SW 1271 (cell line): ENCODE measurements at places on chromosomes 5 and 9.
A peak's percentile ranks its signal among the peaks of the same experiment; 100 is the strongest.

- no peak for DNase-seq
Measured at GRCh38 chr9:127398275-127398647, 1.3 kb downstream of the SLC2A8 start.

- DNase-seq = no peak
Measured at GRCh38 chr5:73844165-73844564, 218.2 kb downstream of the ARHGEF28 start.

DNA sequence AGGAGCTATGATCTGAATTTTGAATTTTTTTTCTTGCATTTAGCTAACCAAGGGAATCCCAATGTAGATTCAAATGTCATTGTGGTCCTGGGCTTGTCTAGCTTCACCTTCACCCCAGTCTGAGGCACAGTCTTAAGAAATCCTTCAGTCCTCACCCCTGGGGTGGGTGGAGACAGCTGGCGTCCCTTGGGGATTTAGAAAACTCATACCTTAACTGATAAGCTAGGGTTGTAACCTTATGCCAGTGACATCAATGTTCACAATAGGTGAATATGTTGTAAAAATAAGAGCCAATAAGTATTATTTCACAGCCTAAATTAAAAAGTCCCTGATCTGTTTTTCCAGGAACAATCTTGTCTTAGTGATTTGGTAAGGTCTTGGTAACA is 4.6 kb downstream of the ISOC1 start:
- no peak for DNase-seq

GRCh38 chr5:43336159-43336558 is 22.9 kb upstream of the HMGCS1 start:
- DNase-seq = no peak

GRCh38 chr9:71783120-71783523 is 14.8 kb upstream of the CEMIP2 start:
- DNase-seq = no peak

GRCh38 chr9:38388283-38389223 is 3.9 kb upstream of the ALDH1B1 start:
- DNase-seq = no peak

DNA sequence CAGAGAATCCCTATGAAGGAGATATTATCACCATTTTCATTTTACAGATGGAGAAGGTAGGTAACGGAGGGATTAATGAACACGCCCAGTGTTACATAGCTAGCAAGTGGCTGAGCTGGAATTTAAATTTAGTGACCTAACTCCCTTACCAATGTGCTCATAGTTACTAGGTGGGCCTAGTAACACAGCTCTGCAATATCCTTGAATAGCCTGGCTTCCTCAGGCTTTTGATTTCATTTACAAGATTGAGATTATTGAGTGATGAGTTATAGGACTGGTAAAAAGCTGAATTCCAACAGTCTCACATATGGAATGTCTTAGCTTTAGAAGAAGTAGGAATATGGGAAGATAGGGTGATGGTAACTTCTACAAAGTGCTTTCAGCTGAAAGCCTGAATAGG is 336.3 kb upstream of the KIF2A start:
- peak; percentile 26 for DNase-seq

DNA sequence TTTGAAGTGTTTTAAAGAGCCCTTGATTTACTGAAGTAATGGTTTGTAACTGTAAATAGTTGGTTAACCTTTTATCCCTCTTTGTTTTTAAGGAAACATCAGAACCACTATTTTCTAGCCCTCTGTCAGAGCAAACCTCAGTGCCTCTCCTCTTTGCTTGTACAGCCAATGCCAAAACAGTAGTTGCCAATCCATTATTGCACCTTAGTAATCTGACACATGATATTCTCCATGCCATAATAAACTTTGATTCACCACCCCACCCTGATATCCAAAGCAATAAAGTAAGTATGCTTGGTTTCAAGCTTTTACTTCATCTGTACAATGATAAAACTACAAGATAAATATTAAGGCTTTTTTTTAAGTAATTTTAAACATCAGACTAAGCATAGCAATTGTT is 100.8 kb downstream of the DMXL1 start:
- no peak for DNase-seq

- no peak for DNase-seq
Measured at GRCh38 chr5:135830876-135831275, 3.6 kb upstream of the SLC25A48 start.

DNA sequence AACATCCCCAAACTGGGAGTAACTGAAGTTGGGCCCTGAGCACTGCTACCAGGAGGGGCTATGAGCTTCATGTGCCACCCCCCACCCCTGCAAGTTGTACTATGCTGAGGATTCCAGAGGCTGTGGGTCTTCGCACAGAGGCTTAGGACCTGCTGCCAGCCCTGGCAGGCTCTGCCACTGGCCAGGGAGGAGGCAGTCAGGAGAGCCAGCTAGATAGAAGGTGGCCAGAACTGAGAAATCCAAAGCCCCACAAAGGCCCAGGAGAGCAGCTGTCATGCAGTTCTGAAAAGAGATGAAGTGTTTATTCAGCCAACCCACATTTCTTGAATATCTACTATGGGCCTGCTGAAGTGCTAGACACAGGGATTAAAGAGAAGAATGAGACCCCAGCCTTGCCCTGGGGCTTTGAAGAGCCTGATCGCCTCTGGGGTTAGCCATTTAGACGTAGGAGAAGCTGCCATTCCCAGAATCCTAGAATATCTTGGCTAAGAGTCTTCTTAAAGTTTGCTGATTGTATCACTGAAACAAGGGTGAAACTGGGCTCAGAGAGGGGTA is 1.4 kb downstream of the ALAD start:
- no peak for DNase-seq

DNA sequence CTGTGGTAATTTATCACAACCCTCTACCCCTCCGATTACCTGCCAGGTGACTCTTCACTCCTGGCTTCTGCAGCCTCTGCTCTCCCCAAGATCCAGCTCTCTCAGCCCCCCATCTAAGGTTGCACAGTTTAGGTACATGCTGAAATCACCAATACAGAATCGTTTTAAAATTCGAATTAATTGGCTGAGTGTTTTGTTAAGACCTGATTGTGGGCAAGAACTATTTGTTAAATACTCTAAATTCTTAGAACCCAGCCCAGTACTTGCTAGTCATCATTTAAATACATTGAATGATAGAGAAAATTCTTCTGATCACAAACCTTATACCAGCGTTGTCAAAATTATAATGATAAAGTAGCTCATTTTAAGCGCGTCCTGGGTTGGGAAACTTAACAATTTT is 147.5 kb upstream of the CDKN2B start:
- no peak for DNase-seq

DNA sequence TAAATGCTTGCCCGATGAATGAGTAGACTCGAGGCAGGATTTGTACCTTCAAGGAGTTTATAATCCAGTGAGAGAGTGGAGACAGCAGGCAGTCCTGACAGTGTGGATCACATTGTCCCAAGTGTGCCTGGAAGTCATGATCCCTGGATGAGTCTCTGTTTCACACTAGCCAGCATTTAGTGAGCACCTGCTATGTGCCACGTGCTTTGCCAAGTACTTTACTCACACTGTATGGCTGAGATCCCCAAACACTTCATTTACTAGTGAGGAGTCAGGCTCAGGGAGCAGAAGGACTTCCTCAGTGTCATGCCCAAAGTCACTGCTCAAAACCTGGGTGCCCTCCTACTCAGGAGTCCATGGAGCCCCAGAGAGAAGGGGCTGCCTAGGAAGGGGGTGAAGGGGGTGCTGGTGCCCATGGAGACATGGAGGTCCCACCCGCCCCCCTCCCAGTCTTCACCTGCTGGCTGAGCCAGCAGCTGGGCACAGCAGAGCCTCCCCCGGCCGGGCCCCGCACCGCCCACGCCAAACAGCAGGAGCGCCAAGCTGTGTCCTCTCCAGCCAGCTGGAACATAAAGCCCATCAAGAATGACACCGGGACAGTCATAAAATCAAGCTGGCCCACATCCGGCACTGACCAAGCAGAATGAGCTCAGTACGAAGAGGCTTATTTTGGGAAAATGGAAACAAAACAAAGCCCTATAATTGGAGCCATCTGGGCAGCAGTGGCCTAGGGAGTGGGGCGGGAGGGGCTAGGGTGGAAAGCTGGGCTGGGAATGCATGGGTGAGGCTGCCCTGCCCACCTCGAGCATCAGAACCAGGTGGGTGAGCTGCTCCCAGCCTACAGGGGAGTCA is 10.6 kb downstream of the LAMC3 start:
- no peak for DNase-seq

- DNase-seq = no peak
Measured at GRCh38 chr9:8492024-8492423, 692.4 kb upstream of the DMAC1 start.

DNA sequence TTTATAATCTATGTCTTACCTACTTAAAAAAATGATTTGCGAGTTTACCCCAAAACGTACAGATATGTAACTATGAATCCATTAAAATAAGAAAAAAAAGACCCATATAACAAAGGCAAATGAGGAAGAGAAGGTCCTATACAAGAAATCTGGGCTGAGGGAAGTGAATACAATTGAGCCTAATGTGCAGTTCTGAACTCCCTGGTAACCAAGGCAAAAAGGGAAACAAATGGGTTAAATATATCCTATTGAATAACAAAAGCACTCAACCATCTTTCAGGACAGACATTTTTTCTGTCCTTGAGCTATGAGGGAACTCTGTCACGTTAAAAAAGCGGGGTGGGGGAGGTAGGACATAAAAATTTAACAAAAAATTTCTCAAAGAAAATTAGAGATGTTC is 78.6 kb downstream of the PTPN3 start:
- DNase-seq = no peak

- no peak for DNase-seq
Measured at GRCh38 chr5:146890731-146891440, 12.3 kb upstream of the PPP2R2B start.

DNA sequence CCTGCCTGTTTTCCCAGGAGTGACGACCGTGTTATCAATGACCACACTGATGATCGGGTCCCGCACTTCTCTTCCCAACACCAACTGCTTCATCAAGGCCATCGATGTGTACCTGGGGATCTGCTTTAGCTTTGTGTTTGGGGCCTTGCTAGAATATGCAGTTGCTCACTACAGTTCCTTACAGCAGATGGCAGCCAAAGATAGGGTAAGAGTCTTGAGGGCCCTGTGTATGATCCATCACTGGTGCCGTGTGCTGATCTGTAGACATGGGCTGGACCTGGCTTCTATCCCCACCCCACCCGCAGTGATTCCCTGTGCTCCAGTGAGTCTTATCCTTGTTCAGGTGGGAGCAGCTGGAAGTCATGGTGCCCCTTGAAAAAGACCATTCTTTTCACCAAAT is 26.0 kb downstream of the GABRP start:
- DNase-seq = no peak

DNA sequence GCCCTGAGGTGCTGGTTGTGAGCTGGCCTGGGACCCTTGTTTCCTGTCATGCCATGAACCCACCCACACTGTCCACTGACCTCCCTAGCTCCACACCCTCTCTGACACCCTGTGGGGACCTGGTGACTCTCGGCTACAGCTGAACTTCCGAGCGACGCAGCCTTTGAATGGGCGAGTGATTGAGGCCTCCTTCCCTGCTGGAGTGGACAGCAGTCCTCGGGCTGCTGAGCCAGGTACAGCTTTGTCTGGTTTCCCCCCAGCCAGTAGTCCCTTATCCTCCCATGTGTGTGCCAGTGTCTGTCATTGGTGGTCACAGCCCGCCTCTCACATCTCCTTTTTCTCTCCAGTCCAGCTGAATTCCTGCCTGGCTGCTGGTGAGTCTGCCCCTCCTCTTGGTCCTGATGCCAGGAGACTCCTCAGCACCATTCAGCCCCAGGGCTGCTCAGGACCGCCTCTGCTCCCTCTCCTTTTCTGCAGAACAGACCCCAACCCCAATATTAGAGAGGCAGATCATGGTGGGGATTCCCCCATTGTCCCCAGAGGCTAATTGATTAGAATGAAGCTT is 6.1 kb downstream of the CA9 start:
- no peak for DNase-seq

- no peak for DNase-seq
Measured at GRCh38 chr5:1255081-1255561, 29.9 kb downstream of the SLC6A18 start.

- DNase-seq = no peak
Measured at GRCh38 chr5:143676802-143677201, 135.2 kb upstream of the HMHB1 start.

- no peak for DNase-seq
Measured at GRCh38 chr5:39755452-39755851, 330.7 kb upstream of the DAB2 start.

DNA sequence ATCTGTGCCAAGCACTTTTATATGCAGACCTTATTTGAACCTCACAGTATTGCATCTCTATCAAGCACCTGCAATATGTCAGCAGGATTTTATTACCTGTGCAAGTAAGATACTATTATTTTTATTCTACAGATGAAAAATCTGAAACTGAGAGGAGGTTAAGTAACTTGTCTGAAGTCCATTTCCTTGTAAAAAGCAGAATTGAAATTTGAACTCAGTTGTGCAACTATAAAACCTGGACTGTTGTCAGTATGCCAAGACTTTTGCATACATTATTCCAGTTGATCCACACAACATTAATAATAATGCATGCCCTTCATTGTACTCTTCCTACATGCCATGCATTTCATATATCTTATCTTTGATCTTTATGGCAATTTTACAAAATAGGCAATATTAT is 82.2 kb upstream of the BRINP1 start:
- no peak for DNase-seq

DNA sequence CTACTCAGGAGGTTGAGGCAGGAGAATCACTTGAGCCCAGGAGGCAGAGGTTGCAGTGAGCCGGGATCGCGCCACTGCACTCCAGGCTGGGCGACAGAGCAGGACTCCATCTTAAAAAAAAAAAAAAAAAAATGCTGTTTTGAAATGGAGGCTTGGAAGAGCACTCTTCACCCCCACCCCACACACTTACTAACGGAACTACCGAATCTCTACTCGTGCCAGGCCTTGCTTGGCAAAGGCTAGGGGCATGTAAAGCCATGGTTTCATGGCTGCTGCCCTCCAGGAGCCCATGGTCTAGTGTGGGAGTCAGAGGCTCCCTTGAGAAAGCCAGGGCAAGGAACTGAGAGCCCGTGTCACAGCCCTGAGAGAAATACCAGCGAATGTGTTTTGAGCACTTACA is 21.3 kb downstream of the PCDHGC5 start:
- no peak for DNase-seq

- DNase-seq = no peak
Measured at GRCh38 chr9:100206899-100207298, 107.9 kb downstream of the INVS start.

GRCh38 chr9:127181315-127181580 is 58.8 kb upstream of the ANGPTL2 start:
- no peak for DNase-seq

- DNase-seq = no peak
Measured at GRCh38 chr5:80057921-80058320, 22.8 kb downstream of the THBS4 start.

GRCh38 chr5:12357626-12358025 is 453.4 kb upstream of the CTNND2 start:
- no peak for DNase-seq

- no peak for DNase-seq
Measured at GRCh38 chr5:2690293-2690692, 61.2 kb downstream of the IRX2 start.

GRCh38 chr9:134689321-134690181 is 47.9 kb downstream of the COL5A1 start:
- peak; percentile 10 for DNase-seq
